ENCODE measurements at places on chromosomes 3 and 15.

GRCh38 chr3:5442786-5443138 lies 255.3 kb downstream of the EDEM1 start:
- DNase-seq: no peak

GRCh38 chr3:9183011-9183410 lies 66.4 kb downstream of the SRGAP3 start:
- DNase-seq: no peak

- peak; percentile 87 for DNase-seq
These were observed 37.3 kb upstream of the CDV3 start for GRCh38 chr3:133535971-133536881.

DNA sequence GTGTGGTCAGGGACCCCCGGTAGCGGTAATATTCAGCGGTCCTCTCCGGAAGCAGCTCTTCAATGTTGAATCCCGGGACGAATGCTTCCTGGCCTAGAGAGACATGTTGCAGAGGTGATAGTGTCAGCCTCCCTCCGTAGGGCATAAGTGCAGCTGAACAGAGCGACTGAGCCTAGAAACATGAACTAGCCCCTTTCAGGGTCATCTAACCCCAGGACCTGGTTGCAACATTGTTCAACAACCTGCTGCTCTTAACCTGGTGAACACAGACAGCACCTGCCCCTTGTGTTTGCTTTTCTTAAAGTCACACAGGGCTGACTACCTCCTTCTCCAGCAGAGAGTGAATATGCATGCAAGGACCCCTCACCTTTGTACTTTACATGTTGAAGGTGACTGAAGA lies 41.3 kb downstream of the CA12 start:
- no peak for DNase-seq

DNA sequence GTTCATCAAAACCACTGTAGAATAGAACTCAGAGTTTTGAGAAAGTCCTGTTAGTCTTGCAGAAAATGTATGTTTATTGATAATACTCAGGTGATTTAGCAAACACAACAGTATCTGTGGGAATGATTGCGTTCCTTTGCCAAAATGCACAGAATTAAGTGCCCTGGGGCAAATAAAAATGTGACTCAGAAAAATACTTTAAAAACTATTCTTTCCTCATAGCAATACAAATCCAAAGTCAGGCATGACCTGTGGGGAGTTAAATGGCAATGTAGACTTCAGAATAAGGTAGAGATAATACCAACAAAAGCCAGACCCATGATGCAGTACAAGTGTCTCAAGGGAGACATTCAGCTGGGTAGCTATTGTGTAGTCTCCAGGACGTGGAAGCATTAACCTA lies 72.3 kb upstream of the SNTN start:
- no peak for DNase-seq

DNA sequence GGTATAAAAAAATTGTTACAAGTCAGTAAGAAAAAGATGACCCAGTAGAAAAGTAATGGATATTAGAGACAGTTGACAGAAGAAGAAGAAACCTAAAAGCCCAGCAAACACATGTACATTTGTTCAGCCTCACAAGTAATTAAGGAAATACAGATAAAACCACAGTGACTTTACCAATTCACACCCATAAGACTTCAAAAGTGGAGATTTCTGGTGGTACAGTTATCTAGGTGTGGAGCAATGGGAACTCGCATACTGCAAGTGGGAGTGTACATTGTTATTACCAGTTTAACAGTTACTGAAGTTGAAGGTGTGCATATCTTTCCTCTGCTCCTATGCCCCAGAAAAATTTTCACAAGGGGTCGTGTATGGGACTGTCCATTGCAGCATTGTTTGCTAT lies 18.1 kb upstream of the MAPKBP1 start:
- no peak for DNase-seq

DNA sequence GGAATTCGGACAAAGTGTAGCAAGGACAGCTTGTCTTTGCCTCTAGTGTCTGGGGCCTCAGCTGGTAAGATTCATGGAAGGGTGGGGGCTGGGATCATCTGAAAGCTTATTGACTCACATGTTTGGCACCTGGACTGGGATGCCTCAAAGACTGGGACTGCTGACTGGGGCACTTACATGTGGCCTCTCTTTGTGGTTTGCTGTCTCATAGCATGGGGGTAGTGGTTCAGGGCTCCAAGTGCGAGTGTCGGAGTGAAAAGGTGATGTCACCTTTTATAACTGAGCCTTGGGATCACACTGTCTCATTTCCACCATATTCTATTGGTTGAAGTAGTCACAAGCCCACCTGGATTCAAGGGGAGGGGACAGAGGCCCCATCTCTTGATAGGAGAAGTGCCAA lies 6.8 kb downstream of the MFSD1 start:
- no peak for DNase-seq

DNA sequence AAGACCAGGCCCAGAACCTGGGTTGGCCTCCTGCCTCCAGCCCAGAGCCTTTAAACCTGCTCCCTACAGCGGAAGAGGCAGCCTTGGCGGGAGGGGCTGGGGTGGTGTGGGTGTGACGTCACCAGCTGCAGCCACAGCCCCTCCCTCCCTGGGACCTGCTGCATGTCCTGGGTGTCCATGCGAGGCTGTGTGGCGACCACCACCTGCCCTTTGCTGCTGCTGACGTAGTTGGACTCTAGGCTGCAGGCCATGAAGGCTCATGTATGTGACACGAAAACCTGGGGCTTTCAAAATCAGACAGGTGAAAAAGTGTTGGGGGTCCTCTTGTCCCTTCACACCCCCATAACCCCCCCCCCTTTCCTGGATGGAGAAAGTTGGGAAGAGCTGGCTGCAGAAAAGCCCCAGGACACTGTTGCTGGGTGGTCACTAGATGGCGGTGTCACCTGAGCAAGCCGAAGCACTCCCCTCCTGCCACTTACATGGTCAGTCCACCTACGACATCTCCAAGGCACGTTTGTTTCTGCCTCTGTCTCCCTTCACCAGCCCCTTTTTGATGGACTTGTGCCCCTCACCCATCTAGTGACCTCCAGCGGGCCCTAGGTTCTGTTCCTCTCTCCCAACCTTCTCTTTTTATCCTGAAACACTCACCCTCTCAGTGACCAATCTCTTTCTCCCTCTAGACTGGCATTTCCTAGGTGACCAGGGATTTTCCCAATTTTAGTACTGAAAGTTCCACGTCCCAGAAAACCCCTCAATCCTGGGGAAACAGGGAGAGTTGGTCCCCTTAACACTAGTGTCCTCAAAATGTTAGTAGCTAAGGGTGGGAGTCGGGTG lies 35.2 kb downstream of the SLC6A20 start:
- DNase-seq: peak; percentile 10

- DNase-seq: no peak
These were observed 89.1 kb upstream of the CFAP20DC start for GRCh38 chr3:59138966-59139365.

DNA sequence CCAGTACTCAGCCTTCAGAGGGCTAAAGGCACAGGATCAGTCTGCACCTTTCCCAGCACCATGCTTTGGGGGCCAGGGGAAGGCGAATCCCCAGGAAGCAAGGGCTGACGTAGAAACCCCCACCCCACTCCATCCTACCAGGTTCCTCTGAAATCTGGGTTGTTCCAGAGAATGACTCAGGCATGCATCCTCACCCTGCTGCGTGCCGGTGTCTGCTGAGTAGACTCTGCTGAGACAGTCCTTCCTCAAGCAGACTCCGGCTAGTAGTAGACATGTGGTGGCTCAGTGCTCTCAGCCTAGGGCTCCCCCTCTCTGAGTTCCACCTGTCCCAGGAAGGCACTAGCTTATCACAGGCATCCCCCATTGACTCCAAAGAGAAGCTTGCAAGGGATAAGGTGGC lies 9.0 kb downstream of the TMEM43 start:
- no peak for DNase-seq

- peak; percentile 6 for DNase-seq
These were observed 17.1 kb downstream of the CACNA2D2 start for GRCh38 chr3:50486219-50486888.

GRCh38 chr3:100777271-100777670 lies 68.0 kb downstream of the TFG start:
- DNase-seq: peak; percentile 46

DNA sequence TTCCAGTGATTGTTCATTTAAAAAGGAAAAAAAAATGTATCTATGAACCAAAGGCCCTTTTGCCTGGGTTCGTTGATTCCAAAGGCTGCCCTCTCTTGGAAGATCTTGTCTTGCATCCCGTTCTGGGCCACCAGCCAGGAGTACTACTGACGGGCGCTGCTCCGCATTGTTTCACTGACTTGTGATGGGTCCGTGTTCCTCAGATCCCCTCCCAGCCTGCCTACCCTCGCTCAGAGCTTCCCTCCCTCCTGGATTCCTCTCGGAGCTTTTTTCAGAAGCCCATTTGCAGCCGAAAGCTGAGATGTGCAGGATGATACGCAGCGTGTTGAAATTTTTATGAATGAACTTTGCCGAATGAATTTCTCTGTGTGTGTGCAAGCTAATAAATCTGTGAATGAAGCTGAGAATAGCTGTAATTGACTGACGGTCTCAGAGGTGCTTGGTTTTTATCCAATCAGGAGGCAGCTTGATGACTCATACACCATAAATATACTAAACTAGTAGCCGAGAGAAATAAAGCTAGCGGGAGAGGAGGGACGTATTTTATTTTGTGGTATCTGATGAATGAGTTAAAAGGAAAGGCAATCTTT lies at the start of gene SHC4:
Gene SHC4, minus strand, starts transcription at position 396 of the 590 bp plus-strand sequence. CDS start 904 bp downstream, outside the sequence.
- DNase-seq: peak; percentile 82

GRCh38 chr15:70799667-70800450 lies 36.5 kb upstream of the UACA start:
- DNase-seq: peak; percentile 90

DNA sequence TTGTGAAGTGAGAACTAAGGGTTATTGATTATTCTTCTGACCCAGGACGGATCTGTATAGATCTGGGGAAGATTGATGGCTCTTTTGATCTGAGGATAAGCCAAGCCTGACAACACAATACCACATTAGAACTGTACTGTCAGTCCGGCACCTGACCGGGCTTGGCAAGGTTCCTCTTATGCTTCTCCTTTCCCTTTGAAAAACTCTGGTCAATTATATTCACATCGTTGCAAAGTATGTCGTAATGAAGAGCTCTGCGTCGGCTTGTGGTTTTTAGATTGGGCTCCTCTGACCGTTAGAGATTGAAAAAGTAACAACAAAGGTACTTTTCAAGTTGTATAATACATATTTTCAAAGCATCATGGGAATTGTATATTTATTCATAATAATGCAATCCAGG lies 389.8 kb downstream of the NR2F2 start:
- DNase-seq: no peak

DNA sequence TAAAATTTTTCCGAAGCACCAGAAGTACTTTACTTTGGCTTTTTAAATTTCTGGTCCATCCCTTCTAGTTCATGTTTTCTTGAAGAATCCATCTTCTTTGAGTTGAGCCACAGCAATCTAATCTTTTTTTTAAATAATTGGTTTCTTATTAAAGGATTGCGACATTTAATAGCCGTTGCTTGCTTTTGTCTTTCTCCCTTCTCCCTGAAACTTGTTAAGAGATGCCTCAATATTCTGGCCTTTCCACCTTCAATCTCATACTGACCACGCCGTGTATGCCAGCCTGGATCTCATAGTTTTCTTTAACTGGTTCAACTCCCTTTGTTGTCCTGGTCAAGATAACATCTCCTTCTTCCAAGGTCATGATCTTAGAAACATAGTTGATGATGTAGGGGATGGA lies 18.4 kb upstream of the RPLP1 start:
- DNase-seq: no peak

DNA sequence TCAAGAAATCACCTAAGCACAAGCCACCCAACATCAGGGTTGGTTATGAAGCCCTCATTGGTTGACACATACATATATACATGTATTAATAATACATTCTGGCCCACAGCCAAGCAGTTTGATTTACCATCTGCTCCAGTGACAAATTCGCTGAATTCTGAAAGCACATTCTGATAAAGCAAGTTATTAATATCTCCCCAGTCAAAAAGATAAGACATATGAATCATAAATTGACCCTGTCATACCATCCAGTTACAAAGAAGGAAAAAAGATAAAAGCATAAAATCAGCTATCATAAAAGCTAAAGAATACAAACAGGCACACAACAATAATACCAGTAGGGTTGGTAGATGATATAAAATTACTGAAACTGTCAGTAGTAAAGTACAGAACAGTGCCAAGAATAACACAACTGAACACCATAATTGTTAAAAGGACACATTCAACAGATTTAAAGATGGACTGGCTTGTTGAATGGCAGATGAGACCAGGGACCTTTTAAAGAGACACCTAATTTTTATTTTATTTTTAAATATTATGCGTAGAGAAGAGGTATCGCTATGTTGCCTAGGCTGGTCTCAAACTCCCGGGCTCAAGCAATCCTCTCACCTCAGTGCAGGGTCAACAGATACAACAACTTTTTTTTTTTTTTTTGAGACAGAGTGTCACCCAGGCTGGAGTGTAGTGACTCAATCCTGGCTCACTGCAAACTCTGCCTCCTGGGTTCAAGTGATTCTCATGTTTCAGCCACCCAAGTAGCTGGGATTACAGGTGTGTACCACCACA lies 7.7 kb downstream of the SNX4 start:
- peak; percentile 9 for DNase-seq

DNA sequence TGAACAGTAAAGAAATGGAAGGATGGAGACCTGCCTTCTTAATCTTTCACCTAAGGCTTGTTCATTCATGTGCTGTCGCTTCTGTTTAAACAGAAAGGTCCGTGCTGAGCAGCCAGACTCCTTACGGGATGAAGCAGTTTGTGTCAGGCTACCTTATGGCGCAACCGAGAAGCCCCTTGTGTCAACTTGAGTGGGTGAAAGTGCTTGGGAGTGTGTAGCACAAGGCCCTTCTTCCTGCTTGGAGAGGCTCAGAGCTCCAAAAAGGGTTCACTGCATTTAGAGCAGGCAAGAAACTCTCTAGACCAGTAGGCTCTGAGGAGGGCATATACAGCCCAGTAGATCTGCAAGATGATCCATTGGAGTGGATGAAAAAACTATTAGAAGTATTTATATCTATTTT lies 16.0 kb downstream of the CAPN3 start:
- DNase-seq: no peak

GRCh38 chr3:16907243-16907642 lies 22.5 kb downstream of the PLCL2 start:
- no peak for DNase-seq

DNA sequence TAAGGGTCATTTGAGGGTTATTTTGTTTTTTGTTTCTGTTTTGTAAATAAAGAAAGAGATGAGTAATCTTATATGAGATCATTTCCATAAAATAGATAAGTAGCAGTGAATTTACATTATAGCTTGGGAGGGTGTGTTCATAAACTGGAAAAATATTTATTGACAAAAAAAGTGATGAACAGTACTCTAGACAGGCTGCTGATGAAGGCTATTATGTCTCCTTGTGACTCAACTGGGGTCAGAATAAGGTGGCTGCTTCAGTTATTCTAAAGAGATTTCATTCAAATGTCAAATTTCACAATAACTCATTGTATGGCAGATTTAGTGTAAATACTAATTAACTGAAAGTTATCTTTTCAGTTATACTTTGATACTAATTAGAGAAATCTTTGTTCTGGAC lies 251.1 kb upstream of the CMC1 start:
- no peak for DNase-seq

GRCh38 chr15:90607361-90607760 lies 77.6 kb downstream of the CRTC3 start:
- no peak for DNase-seq

DNA sequence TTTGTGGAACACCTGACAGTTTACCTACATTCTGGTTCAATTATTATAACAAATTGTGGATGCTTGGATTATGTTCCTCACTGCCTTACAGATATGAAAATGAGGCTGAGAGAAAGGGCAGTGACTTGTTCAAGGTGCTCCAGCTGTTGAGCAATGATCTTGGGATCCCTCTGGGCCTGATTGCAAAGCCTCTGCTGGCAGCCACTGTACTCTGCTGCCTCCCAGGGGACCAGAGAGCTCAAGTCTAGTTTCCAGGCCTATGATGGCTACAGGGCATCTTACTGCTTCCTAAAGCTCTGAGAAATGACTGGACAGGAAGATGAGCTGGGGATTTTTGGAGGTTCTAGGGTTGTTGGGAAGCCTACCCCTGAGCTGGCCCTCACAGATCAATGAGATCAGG lies 2.3 kb upstream of the SHC4 start:
- DNase-seq: no peak

Measured in fibroblast of skin of left quadriceps (primary cell).